ENCODE measurements at places on chromosomes 11 and 22. TPM values are rescaled to one million over a fixed set of nuclear protein-coding genes. Genes with fewer than 3 reads are reported as not detected.

Gene USP47
- 39.2 TPM for total RNA-seq

GRCh38 chr11:63613517-63614135 lies 607 bp downstream of the PLAAT3 start:
- H3K27ac ChIP-seq: peak overlapping the region; percentile 35
- no peaks in the 10 kb centered on the region for H3K27me3 ChIP-seq
- peaks cover 30% of the 10 kb centered on the region for H3K4me1 ChIP-seq
- H3K36me3 ChIP-seq: no peaks in the 10 kb centered on the region
- peak overlapping the region; percentile 62 for H3K4me3 ChIP-seq
- no peak for DNase-seq

DNA sequence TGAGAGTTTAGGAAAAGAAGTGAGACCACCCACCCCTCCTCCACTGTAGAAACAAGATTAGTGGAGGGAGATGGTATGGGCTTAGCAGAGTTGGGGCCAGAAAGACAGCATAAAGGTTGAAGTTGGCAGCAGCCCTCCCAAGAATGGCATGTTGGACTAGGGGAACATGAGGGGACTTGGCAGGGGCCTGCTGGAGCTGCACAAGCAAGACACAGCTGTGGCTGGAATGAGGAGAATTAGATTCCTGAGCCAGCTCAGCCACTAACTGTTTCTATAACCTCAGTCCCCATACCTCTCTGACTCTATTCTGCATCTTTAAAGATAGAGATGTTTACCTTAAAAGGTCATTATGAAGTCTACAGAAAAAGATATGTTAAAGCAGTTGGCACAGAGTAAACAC lies 13.2 kb downstream of the MAP6 start:
- no peak overlapping the region for H3K4me3 ChIP-seq
- no peaks in the 10 kb centered on the region for H3K4me1 ChIP-seq
- no peak for DNase-seq

DNA sequence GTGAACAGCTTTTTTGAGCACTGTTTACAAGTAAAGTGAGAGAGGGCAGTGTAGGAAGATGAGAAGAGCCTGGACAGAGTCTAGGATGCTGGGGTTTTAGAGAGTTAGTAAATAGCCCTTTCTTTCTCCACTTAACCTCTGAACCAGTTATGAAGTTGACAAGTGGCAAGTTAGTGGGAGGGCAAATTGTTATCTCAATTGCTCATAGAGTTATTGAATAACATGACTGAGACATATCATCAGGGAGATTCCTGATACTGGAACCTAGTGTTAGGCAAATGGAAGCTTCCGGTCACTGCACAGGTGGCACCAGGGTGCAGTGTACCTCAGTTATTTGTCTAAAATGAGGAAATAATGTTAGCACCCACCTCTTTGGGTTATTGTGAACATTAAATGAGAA lies 57.8 kb upstream of the PTPN5 start:
- DNase-seq: no peak
- no peaks in the 10 kb centered on the region for H3K36me3 ChIP-seq
- H3K4me3 ChIP-seq: no peak overlapping the region
- 0 out of 2 replicates have a peak, but pooled peaks cover 8% of the 10 kb centered on the region for H3K27me3 ChIP-seq

- no peak for DNase-seq
- H3K36me3 ChIP-seq: no peaks in the 10 kb centered on the region
Observed at GRCh38 chr11:14264966-14265365, 94.0 kb downstream of the RRAS2 start.
